ENCODE measurements at places on chromosomes 16 and 17.
A peak's percentile ranks its signal among the peaks of the same experiment; 100 is the strongest.

GRCh38 chr16:69443927-69444631 lies 19.7 kb downstream of the CYB5B start:
- DNase-seq = peak; percentile 33

DNA sequence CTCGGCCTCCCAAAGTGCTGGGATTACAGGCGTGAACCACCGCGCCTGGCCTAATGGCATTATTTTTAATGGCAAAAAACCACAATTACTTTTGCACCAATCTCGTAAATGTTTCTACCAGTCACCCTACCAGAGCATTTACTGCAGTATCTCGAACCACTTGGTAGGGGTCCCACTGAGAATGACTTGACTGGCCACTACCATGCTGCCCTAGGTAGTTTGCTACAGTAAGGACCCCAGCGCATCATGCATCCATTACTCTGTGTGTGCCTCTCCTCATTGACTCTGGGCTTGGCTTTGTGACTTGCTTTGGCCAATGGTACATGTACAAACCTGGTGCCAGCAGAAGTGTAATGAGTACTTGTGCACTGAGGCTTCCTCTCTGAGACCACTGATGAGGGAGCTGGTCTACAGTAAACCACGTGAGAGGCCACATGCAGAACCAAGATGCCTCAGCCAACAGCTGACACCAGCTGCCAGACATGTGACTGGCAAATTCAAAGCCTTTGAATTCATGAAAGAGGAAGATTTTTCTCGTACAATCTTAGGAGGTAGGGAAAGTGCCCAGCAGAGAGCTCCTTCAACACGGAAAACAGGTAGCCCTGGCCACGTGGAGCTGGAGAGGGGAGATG lies 421.7 kb upstream of the C16orf82 start:
- no peak for DNase-seq

GRCh38 chr16:88807142-88807625 lies 3.6 kb downstream of the CDT1 start:
- no peak for DNase-seq

DNA sequence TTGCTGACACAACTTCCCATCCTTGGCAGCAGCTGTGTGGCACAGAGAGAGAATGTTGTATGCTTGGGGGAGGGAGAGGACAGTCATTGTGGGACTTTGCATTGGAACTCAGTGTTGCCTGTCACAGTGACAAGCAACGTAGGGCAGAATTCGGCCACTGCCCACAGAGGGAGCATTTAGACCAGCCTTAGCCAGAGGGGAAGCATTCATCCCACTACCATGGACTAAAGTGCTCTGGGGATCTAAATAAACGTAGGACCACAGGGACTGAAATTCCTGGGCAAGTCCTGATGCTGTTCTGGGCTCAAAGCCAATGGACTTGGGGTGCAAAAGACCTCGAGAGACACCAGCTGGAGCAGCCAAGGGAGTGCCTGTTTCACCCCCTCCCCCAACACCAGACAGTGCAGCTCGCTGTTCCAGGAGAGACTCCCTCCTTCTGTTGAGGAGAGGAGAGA lies 44.9 kb downstream of the ABCA8 start:
- DNase-seq = no peak

- no peak for DNase-seq
Observed at GRCh38 chr16:30142672-30143346, 19.8 kb upstream of the MAPK3 start.

DNA sequence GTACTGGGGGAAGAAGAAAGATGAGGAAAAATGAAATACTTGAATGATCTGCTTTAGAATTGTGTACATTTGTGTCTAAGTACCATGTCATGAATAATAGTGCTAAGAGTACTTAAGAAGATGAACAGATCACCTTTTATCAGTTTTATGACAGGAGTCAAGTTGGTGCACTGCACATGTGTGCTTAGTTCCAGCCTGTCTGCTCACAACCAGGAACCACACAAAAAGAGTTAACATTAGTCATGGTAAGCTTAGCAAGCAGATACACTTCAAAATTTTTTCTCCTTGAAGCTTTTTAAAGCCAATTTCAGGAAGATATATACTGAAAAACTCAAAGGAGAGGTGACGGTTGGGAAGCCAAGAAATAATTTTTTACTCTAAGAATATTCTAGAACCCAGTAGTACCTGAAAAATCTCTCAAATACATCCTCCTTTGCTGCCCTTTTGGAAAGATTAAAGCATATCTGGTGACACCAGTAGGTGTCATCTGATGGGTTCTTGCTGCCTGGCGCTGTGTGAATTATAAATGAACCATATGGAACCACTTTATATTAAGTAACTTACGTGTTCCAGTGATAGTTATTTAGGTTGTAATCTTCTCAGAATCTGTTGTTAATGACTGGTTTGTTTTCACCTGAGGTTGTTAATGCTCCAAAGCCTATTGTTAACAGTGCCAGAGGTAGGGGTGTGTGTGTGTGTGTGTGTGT lies 93.4 kb downstream of the MSI2 start:
- no peak for DNase-seq

DNA sequence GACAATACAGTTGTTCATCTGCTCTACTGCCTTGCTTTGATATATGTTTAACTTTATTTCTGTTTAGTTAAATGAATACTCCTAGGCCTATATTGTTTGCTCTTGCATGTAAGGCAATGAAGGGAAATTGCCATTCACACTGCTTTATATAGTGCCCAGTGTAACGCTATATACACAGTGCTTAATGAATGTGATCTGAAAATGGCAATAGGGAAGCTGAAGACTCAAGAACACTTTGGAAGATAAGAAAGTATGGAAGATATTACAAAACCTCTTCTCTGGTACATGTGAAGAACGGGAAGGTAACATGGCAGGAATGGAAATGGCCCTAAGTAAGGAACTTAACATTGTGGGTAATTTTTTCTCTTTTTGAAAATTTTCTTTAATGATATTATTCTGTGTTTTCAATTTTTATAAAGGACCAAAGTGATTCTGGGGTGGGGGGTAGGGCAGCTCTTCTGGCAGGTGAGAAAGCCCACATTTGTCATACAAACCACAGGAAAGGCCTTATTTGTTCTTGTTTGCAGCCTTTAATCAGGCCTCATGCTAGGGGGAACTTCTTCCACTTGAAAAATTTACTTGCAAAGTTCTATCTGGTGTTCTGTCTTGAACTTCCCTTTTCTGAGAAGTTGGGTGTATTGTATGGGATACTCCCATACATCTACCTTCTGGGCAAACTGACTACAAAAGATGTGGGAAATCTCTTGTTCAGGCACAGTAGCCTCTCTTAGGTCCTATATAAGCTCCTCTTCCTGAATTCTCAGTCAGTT lies 100.8 kb upstream of the CORO6 start:
- DNase-seq = no peak

- DNase-seq = no peak
Observed at GRCh38 chr17:45867702-45868101, 23.0 kb downstream of the SPPL2C start.

DNA sequence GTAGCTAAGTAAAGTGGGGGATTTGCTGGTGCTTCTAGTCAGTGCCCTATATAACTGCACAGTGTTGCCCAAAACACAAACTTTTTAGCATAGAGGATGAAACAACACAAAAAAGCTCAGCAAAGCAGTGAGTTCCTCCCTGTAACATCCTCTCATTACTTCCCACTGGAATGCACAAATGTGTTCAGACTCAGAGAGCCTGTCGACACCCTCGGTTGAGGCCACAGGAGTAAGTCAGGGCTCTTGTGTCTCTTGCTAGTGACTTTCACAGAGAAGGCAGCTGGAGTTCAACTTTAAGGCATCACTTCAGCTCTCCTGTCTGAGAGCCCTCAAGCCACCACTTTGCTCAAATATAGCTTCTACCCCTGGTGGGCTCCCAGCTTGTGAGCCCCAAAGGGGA lies 107.2 kb upstream of the NETO2 start:
- no peak for DNase-seq

All from amniotic stem cell (primary cell).